Neural progenitor cell (in vitro differentiated cells): ENCODE measurements at places on chromosomes 6 and 20. TPM values are rescaled to one million over a fixed set of nuclear protein-coding genes. Genes with fewer than 3 reads are reported as not detected.

POLH gene
- total RNA-seq: 10.7 and 17.0 TPM in 2 replicates

- no peaks in the 10 kb centered on the region for H3K36me3 ChIP-seq
- H3K4me1 ChIP-seq: no peaks in the 10 kb centered on the region
- peak; percentile 26 for DNase-seq
Observed at GRCh38 chr20:957544-957943, 41.4 kb upstream of the ANGPT4 start.

GRCh38 chr6:131400054-131400778 is 172.8 kb upstream of the ARG1 start:
- H3K27ac ChIP-seq: no peak overlapping the region
- no peaks in the 10 kb centered on the region for H3K27me3 ChIP-seq
- no peaks in the 10 kb centered on the region for H3K4me1 ChIP-seq
- H3K4me3 ChIP-seq: no peak overlapping the region
- no peaks in the 10 kb centered on the region for H3K36me3 ChIP-seq

DNA sequence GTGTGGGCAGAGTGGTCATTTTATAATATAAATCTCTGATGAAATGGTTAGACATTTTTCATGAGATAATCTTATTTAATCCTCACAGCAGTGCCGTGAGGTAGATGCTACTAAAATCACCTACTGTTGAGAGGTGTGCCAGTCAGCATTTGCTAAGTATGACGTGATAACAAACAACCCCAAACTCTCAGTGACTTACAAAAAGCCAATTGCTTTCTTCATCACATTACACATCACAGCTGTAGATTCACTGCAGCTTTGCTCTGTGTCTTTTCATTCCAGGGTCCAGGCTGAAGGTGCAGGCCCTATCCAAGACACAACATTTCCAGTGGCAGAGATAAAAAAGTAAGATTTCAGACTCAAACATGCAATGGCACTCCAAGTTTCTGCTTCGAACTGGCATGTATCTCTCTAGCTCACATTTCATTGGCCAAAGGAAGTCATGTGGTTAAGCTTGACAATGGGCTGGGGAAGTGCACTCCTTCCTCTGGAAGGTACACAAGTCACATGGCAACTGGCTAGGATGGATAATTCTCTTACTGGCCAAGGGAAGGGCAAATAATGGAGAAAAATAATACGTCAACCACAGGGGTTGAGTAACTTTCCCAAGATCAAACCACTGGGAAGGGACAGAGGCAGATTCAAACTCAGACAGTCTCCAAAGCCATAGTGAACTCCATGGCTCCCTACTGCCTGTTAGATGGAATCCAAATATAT is 69.5 kb upstream of the EPB41L1 start:
- H3K36me3 ChIP-seq: no peaks in the 10 kb centered on the region
- H3K27ac ChIP-seq: no peak overlapping the region
- no peaks in the 10 kb centered on the region for H3K4me1 ChIP-seq
- DNase-seq: no peak

DNA sequence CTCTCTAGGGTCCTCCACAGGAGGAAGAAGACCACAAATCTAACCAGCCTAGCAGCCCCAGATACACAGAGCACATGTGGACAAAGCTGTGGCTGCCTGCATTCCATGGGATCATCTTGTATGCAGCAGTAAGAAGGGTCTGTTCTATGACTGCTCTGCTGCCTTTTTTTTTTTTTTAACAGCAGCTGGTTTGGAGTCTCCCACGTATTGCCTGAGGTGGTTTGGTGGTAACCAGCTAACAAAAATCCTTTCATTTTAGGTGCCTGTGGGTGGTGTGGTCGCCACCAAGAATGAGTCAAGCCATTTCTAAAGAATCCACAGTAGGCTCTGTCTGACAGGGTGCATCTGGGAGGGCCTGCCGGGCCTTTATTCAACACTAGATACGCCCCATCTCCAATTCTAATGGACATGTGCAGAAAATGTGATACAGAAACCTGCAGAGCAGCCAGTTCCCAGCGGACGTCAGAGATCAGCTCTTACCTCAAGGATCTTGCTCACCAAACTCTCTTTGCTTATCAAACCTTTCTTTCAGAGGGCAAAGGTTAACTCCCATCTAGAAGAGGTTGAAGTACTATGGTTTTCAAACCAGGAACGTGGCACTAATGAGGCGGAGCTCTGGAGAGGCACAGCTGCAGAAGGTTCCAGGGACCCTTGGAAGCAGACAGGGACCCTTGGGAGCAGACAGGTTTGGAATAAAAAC is 32.0 kb downstream of the GNAS-AS1 start:
- no peak overlapping the region for H3K27ac ChIP-seq
- H3K36me3 ChIP-seq: no peaks in the 10 kb centered on the region
- H3K4me1 ChIP-seq: no peaks in the 10 kb centered on the region
- no peaks in the 10 kb centered on the region for H3K27me3 ChIP-seq

DNA sequence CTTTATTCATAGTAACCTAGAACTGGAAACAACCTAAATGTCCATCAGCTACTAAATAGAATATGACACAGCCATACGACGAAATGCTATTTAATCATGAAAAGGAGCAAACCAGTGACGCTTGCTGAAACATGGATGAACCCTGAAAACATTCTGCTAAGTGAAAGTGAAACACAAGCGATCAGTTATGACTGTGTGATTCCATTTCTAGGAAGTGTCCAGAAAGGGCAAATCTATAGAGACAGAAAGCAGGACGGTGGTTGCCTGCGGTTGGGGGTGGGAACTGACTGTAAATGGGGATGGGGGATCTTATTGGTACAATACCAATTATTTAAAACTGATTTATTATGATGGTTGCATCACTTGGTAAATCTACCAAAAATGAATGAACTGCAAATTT is 126.8 kb downstream of the IPCEF1 start:
- H3K27me3 ChIP-seq: no peaks in the 10 kb centered on the region
- no peaks in the 10 kb centered on the region for H3K4me1 ChIP-seq
- no peak overlapping the region for H3K27ac ChIP-seq

- H3K27me3 ChIP-seq: no peaks in the 10 kb centered on the region
- H3K36me3 ChIP-seq: no peaks in the 10 kb centered on the region
- H3K4me1 ChIP-seq: no peaks in the 10 kb centered on the region
- H3K27ac ChIP-seq: no peak overlapping the region
- DNase-seq: no peak
Observed at GRCh38 chr20:2332711-2333110, 36.9 kb downstream of the TGM3 start.

DNA sequence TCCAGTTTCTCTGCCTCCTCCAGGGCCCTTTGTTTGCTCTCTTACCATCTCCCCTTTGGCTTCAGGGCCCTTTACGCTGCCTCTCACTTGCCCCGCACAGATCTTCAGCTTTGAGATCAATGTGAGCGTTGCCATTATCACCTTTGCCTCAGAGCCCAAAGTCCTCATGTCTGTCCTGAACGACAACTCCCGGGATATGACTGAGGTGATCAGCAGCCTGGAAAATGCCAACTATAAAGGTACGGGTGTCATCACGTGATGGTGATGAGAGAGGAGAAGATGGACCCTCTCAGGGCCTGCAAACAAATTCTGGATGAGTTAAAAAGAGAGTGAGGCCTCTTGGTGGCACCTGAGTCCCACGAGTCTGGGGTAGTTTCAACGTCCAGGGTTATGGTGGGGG is 8.3 kb downstream of the C2 start:
- H3K4me1 ChIP-seq: peaks cover 4% of the 10 kb centered on the region
- no peaks in the 10 kb centered on the region for H3K36me3 ChIP-seq
- no peak overlapping the region for H3K4me3 ChIP-seq
- H3K27ac ChIP-seq: no peak overlapping the region
- DNase-seq: no peak

- no peak for DNase-seq
- no peak overlapping the region for H3K27ac ChIP-seq
- H3K4me1 ChIP-seq: no peaks in the 10 kb centered on the region
- no peaks in the 10 kb centered on the region for H3K36me3 ChIP-seq
- no peak overlapping the region for H3K4me3 ChIP-seq
Observed at GRCh38 chr6:139161817-139162284, 27.0 kb downstream of the HECA start.

- H3K4me3 ChIP-seq: no peak overlapping the region
- H3K4me1 ChIP-seq: peaks cover 32% of the 10 kb centered on the region
- H3K36me3 ChIP-seq: no peaks in the 10 kb centered on the region
Observed at GRCh38 chr20:1287787-1288569, 21.9 kb downstream of the SNPH start.

- H3K4me3 ChIP-seq: peak overlapping the region; percentile 80
- DNase-seq: peak; percentile 92
- H3K4me1 ChIP-seq: peaks cover 15% of the 10 kb centered on the region
- H3K27ac ChIP-seq: no peak overlapping the region
- no peaks in the 10 kb centered on the region for H3K36me3 ChIP-seq
Observed at GRCh38 chr6:13924146-13924948, 405 bp upstream of the RNF182 start.

PRDM1 gene
- total RNA-seq: 0.37 and 0.43 TPM in 2 replicates

NR2E1 gene
- total RNA-seq: 0.25 and 1.0 TPM in 2 replicates

- DNase-seq: no peak
- H3K36me3 ChIP-seq: no peaks in the 10 kb centered on the region
- peaks cover 84% of the 10 kb centered on the region for H3K4me1 ChIP-seq
- H3K4me3 ChIP-seq: no peak overlapping the region
- H3K27me3 ChIP-seq: no peaks in the 10 kb centered on the region
- no peak overlapping the region for H3K27ac ChIP-seq
Observed at GRCh38 chr20:41047975-41048305, 19.3 kb downstream of the TOP1 start.

SUMO4 gene
- total RNA-seq: 0.82 and 2.3 TPM in 2 replicates

MROH8 gene
- total RNA-seq: 2.2 and 3.5 TPM in 2 replicates

GRCh38 chr6:100657678-100658330 is 193.1 kb upstream of the SIM1 start:
- H3K36me3 ChIP-seq: no peaks in the 10 kb centered on the region
- H3K27me3 ChIP-seq: no peaks in the 10 kb centered on the region
- DNase-seq: no peak
- H3K4me1 ChIP-seq: no peaks in the 10 kb centered on the region

DNA sequence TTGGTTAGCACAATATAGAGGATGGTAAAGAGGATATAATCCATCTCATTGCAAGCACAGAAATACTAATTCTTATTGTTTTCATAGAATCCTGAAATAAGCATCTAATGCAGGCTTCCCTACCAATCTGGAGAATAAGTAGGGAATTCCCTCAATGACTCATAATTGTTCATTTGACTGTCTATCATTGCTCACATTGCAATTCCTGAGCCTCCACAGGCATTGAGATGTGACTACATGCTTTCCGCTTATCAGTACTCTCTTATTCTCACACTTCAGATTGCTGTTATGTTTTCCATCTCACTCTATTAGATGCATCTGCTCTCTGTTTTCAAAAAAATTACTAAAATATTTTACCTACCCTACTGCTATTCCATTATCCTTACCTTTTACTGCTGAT is 216.2 kb upstream of the PRSS16 start:
- no peak overlapping the region for H3K4me3 ChIP-seq
- H3K4me1 ChIP-seq: no peaks in the 10 kb centered on the region
- DNase-seq: no peak
- peaks cover 20% of the 10 kb centered on the region for H3K27me3 ChIP-seq
- no peak overlapping the region for H3K27ac ChIP-seq

GRCh38 chr6:70686548-70687133 is 19.0 kb downstream of the SMAP1 start:
- no peaks in the 10 kb centered on the region for H3K36me3 ChIP-seq
- H3K4me3 ChIP-seq: no peak overlapping the region
- H3K27ac ChIP-seq: no peak overlapping the region
- H3K4me1 ChIP-seq: peaks cover 5% of the 10 kb centered on the region
- H3K27me3 ChIP-seq: no peaks in the 10 kb centered on the region
- peak; percentile 40 for DNase-seq

DNA sequence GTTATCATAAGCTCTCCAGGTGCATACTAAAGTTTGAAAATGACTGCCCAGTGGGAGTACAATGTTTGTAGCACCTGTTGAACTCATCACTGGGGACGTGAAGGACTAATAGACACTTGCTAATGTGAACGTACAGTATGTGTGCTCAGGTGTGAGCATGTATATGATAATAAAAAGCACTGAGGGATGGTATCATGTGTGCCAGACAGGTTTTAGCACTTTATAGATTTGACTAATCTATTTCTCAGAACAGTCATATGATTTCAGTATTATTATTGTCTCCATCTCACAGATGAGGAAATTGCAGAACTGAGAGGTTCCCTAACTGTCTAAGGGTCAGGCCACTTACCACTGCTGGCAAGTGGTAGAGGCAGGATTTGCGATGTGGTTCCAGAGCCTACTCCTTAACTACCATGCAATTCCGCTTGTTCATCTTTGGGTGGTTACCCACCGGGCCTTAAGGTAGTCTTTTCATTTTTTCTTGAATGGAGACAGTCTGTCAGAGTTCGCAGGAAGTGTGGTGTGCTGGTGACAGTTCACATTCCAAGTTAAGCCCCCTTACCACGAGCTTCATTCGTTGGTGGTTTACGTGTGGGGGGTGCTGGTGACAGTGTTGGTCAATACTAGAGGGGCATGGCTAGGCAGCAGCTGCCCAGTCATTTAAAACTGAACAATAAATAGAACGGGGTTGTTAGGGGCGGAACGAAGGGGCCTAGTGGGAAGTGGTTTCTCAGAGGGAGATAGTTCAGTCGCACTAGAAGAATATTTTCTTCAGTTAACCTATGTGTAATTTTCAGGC is 46.8 kb downstream of the RREB1 start:
- H3K27me3 ChIP-seq: peaks cover 44% of the 10 kb centered on the region
- no peak overlapping the region for H3K4me3 ChIP-seq
- H3K4me1 ChIP-seq: peaks cover 43% of the 10 kb centered on the region
- DNase-seq: no peak
- H3K27ac ChIP-seq: no peak overlapping the region
- no peaks in the 10 kb centered on the region for H3K36me3 ChIP-seq

TRIM15 gene
- total RNA-seq: not detected in 2 replicates

RCAN2 gene
- total RNA-seq: 5.8 and 6.7 TPM in 2 replicates

DNA sequence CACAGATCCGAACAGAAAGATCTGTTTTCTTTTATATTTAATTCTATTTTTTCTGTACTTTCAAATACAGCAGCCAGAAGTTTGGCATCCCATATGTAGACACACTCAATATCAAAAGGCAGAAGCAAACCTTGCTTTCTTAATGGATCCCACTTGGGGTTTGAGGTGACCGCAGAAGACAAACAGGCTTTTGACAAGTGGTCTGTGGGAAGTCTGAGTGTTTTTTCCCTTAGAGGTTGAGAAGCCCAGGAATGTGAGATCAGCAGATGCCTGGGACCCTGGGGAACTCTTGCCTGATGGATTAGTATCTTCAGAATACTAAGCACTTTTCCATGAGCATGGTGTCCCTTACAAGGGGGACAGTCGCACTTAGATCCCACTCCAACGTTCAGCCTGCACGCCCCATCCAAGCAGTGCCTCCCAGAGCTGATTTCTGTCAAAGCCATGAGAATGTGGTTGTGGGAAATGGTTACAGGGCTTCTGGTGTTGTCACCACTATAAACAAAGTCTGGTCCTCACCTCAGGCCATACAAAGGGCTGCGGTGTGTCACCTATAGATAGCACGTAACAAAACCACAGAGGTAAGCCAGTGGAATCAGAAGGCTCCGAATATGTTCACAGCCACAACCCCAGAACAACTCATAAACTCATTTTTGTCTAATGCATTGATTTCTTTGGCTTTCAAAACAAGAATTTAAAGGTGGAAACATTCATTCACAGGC is 12.7 kb downstream of the IL17F start:
- no peak for DNase-seq
- H3K27ac ChIP-seq: no peak overlapping the region
- no peaks in the 10 kb centered on the region for H3K4me1 ChIP-seq
- no peaks in the 10 kb centered on the region for H3K36me3 ChIP-seq

- DNase-seq: no peak
- H3K27me3 ChIP-seq: no peaks in the 10 kb centered on the region
- no peaks in the 10 kb centered on the region for H3K4me1 ChIP-seq
- no peak overlapping the region for H3K4me3 ChIP-seq
Observed at GRCh38 chr20:59645271-59645670, 40.9 kb downstream of the PHACTR3 start.

GRCh38 chr20:56796345-56796744 is 167.2 kb downstream of the TFAP2C start:
- no peaks in the 10 kb centered on the region for H3K36me3 ChIP-seq
- H3K27ac ChIP-seq: no peak overlapping the region
- H3K4me3 ChIP-seq: no peak overlapping the region
- H3K27me3 ChIP-seq: no peaks in the 10 kb centered on the region

SLC22A16 gene
- not detected in 2 replicates for total RNA-seq
